Neural progenitor cell (in vitro differentiated cells): ENCODE measurements at places on chromosomes 11 and 22. TPM values are rescaled to one million over a fixed set of nuclear protein-coding genes. Genes with fewer than 3 reads are reported as not detected.

Gene LRRC10B
- 0.74 TPM in 1 of 2 replicates, not detected in the other for total RNA-seq

Gene SPA17
- 53.3 and 67.2 TPM in 2 replicates for total RNA-seq

Gene RBM14
- total RNA-seq: 38.2 and 63.8 TPM in 2 replicates

Gene C11orf87
- not detected in 2 replicates for total RNA-seq

Gene TNNT3
- 0.40 and 0.92 TPM in 2 replicates for total RNA-seq

Gene MMP12
- not detected in 2 replicates for total RNA-seq

Gene TPBGL
- total RNA-seq: not detected in 2 replicates

Gene DEFB131B
- not detected in 2 replicates for total RNA-seq

Gene MUC6
- total RNA-seq: not detected in 2 replicates

Gene ANKRD42
- total RNA-seq: 3.3 and 4.4 TPM in 2 replicates

Gene MMP27
- not detected in 2 replicates for total RNA-seq

Gene DMC1
- 20.0 and 22.8 TPM in 2 replicates for total RNA-seq

Gene C11orf52
- 0.65 TPM in 1 of 2 replicates, not detected in the other for total RNA-seq

Gene RASL10A
- total RNA-seq: 0.09 and 0.26 TPM in 2 replicates

Gene ATL3
- total RNA-seq: 18.5 and 19.5 TPM in 2 replicates

Gene CCDC87
- 0.22 and 1.2 TPM in 2 replicates for total RNA-seq

Gene MUC5B
- total RNA-seq: 0.03 TPM in 1 of 2 replicates, not detected in the other

Gene GRAP2
- total RNA-seq: not detected in 2 replicates

Gene ARHGAP32
- 14.7 and 21.4 TPM in 2 replicates for total RNA-seq

Gene CHST1
- total RNA-seq: 0.53 TPM in 1 of 2 replicates, not detected in the other

Gene MS4A15
- 0.09 TPM in 1 of 2 replicates, not detected in the other for total RNA-seq

Gene KRTAP5-2
- total RNA-seq: not detected in 2 replicates

Gene HSPB2
- total RNA-seq: not detected in 2 replicates

Gene SCGB1D2
- total RNA-seq: not detected in 2 replicates

Gene PVALB
- total RNA-seq: not detected in 2 replicates

Gene MED15
- total RNA-seq: 11.4 and 21.3 TPM in 2 replicates

Gene OR5B12
- total RNA-seq: not detected in 2 replicates

Gene UPK3A
- 0.50 TPM in 1 of 2 replicates, not detected in the other for total RNA-seq

Gene EHF
- 0.12 TPM in 1 of 2 replicates, not detected in the other for total RNA-seq

Gene SCUBE1
- total RNA-seq: 25.9 and 35.3 TPM in 2 replicates

Gene GLB1L2
- total RNA-seq: 2.0 and 5.5 TPM in 2 replicates

Gene TMEM151A
- total RNA-seq: 0.03 TPM in 1 of 2 replicates, not detected in the other

Gene SAAL1
- total RNA-seq: 50.8 and 73.4 TPM in 2 replicates

Gene ANGPTL5
- total RNA-seq: not detected in 2 replicates

Gene APOBEC3B
- not detected in 2 replicates for total RNA-seq

Gene LDHAL6A
- total RNA-seq: not detected in 2 replicates

Gene CD6
- not detected in 2 replicates for total RNA-seq

Gene RASD2
- 0.04 and 0.19 TPM in 2 replicates for total RNA-seq

Gene LIPT2
- 15.2 and 16.9 TPM in 2 replicates for total RNA-seq

Gene SPTBN2
- total RNA-seq: 14.5 and 51.7 TPM in 2 replicates

Gene FAM181B
- 0.09 TPM in 1 of 2 replicates, not detected in the other for total RNA-seq

Gene EML3
- total RNA-seq: 4.0 and 26.6 TPM in 2 replicates

Gene PHOX2A
- total RNA-seq: not detected in 2 replicates

Gene SPDYC
- total RNA-seq: not detected in 2 replicates

Gene KCNE3
- total RNA-seq: 1.2 and 1.3 TPM in 2 replicates

Gene C11orf97
- total RNA-seq: not detected in 2 replicates

Gene DAGLA
- 1.1 and 4.6 TPM in 2 replicates for total RNA-seq

Gene DDX6
- total RNA-seq: 191 and 332 TPM in 2 replicates

Gene SLC5A4
- total RNA-seq: 0.06 TPM in 2 replicates

Gene BIK
- total RNA-seq: 1.6 and 2.2 TPM in 2 replicates

Gene PARVG
- total RNA-seq: 0.15 TPM in 1 of 2 replicates, not detected in the other

Gene WNT7B
- 1.8 and 3.5 TPM in 2 replicates for total RNA-seq

Gene IGSF22
- total RNA-seq: 0.41 TPM in 1 of 2 replicates, not detected in the other

Gene GAL3ST1
- total RNA-seq: 4.3 and 10.1 TPM in 2 replicates
